ENCODE measurements at places on chromosomes 1 and 21. TPM values are rescaled to one million over a fixed set of nuclear protein-coding genes. Genes with fewer than 3 reads are reported as not detected.

Gene RIPPLY3
- 0.48 TPM for polyA plus RNA-seq

Gene ETNK2
- 25.8 TPM for polyA plus RNA-seq

Gene LMX1A
- polyA plus RNA-seq = 0.29 TPM

Gene LIN9
- polyA plus RNA-seq = 2.9 TPM

Gene KDF1
- 2.0 TPM for polyA plus RNA-seq

All from urinary bladder (tissue), 4 donors.